ENCODE measurements at places on chromosomes 6 and 20.

- DNase-seq = peak; percentile 98
Observed at GRCh38 chr6:144158133-144158532, 7.8 kb downstream of the STX11 start.

DNA sequence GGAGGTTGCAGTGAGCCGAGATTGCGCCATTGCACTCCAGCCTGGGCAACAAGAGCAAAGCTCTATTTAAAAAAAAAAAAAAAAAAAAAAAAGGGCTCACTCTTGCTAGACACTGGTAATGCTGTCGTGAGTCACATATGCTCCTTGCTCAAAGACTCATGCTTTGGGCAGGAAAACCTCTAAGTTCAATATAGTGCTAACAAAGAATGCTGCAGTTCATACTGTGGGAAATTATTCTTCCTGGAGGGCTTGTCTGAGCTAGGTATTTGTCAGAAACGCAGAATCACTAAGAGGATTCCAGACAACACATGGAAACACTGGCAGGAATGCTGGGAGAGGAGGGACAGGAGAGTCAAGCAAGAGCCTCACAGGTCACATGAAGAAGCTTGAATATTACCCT lies 2.3 kb upstream of the LYRM2 start:
- no peak for DNase-seq

DNA sequence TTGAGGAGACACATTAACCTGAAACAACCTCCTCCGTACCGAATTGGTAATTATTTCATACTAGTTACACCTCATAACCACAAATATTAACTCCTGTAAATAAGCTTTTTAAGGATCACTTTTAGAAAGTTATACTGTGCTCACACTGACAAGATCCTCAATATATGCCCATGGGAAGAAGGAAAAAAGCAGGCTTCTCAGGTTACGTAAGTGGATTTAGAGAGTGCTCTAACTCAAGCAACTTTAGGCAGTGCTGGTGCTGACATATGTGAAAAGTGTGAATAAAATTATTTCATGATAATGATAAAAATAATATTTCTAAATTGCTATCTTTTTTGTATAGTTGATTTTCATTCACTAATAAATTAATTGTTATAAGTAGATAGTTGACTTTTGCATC lies 76.1 kb downstream of the PRKN start:
- DNase-seq = no peak

DNA sequence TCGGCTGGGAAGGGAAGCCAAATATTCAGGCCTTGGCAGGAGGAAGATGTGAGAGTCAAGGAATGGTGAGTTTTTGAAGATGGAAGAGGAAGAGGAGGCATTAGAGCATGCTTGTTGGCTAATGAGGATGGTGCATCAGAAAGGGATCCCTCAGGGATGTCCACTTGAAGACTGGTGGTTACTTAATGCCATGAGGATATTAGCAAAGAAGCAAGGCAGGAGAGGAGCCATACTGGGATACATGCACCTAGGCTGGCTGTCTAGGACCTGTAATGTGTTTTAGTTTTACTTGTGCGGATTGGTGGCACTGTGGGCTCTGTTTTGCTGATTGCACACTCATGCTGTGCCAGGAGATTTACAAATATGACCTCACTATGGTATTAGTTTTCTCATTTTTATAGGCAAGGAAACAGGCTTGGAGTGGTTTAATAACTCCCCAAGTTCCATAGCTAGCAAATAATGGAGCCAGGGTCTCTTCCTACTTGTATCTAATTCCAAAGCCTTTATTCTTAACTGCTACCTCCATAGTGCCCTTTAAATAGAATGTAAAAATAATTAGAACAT lies 37.8 kb downstream of the NCOA7 start:
- no peak for DNase-seq

- DNase-seq = no peak
Observed at GRCh38 chr6:123655521-123656306, 19.0 kb upstream of the TRDN start.

- DNase-seq = no peak
Observed at GRCh38 chr20:37282556-37282955, 6.9 kb upstream of the MANBAL start.

DNA sequence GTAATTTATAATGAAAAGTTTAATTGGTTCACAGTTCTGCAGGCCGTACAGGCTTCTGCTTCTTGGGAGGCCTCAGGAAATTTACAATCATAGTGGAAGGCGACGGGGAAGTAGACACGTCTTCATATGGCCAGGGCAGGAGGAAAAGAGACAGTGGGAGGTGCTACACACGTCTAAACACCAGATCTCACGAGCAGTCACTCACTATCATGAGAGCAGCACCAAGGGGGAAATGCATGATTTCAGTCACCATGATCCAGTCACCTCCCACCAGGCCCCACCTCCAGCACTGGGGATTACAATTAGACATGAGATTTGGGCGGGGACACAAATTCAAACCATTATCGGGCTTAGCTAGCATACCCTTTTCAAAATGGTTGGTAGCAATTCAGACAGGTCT lies 41.2 kb downstream of the EIF2S2 start:
- DNase-seq = no peak
